ENCODE measurements at places on chromosomes 5 and 9.

- no peak for DNase-seq
These were observed 16.6 kb upstream of the KIF12 start for GRCh38 chr9:114115654-114116125.

- DNase-seq, result no peak
These were observed 78.5 kb upstream of the PLPP1 start for GRCh38 chr5:55613112-55613868.

DNA sequence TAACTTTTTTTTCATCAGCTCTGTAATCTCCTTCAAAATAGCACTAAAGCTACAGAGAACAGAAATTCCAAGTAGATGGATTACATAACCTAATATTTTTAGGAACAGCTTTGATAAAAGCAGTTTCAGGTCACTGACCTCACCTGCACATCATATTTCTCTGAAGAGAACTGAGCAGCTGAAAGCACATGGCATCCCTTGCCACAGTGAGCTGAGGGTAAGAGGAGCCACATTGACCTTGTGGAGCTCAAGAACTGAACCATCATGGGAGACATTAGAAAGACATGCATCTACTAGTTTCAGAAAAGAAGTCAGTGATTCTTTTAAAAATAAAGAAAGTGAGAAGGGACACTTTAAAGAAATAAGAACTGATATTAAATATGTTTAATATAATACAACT, 222.7 kb downstream of the CFAP90 start:
- no peak for DNase-seq

GRCh38 chr9:2255128-2255527, 240.0 kb downstream of the SMARCA2 start:
- no peak for DNase-seq

- DNase-seq, result no peak
These were observed 190.1 kb downstream of the PARP8 start for GRCh38 chr5:50856401-50857119.

GRCh38 chr5:24703934-24704333, 59.2 kb upstream of the CDH10 start:
- DNase-seq, result no peak

GRCh38 chr5:33184367-33184766, 256.4 kb upstream of the TARS1 start:
- no peak for DNase-seq

DNA sequence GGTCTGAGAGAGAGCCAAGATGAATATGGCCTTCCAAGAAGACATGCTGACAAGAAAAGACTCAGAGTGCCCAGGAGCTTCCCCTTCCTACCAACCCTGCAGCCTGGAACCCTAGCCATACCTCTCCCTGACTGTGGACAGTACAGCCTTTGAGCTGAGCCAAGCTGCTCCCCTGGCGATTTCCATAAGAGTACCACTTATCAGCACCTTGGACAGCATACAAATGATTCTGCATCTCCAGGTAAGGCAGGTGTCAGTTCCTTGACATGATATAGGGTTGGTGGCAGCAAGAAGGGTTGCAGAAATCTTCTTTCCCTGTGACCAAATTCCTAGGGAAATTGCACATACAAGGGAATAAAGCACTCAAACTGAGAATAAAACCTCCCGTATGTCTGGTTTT, 58.3 kb downstream of the MFAP3 start:
- no peak for DNase-seq

GRCh38 chr5:110257971-110258370, 468.5 kb downstream of the TMEM232 start:
- no peak for DNase-seq

- peak; percentile 17 for DNase-seq
These were observed 2.0 kb upstream of the APBA1 start for GRCh38 chr9:69674112-69674685.

- DNase-seq, result no peak
These were observed 141.6 kb downstream of the OLFM1 start for GRCh38 chr9:135228983-135229625.

- peak; percentile 72 for DNase-seq
These were observed 16.7 kb upstream of the HSD17B4 start for GRCh38 chr5:119435436-119436132.

- no peak for DNase-seq
These were observed 418.3 kb downstream of the TAF11L14 start for GRCh38 chr5:18052569-18052968.

DNA sequence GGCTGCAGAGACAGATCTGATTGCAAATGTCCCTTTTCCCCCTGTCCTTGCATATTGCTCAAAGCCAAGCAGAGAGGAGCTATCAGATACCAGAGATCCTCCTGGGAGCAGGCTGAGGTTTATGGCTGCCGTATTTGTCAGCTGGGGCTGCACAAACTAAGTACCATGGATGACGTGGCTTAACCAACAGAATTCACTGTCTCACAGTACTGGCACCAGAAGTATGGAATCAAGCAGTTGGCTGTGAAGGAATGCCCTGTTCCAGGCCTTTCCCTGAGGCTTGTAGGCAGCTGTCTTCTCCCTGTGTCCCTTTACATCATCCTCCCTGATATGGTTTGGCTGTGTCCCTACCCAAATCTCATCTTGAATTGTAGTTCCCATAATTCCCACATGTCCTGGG, 2.6 kb downstream of the CFAP90 start:
- DNase-seq, result no peak

DNA sequence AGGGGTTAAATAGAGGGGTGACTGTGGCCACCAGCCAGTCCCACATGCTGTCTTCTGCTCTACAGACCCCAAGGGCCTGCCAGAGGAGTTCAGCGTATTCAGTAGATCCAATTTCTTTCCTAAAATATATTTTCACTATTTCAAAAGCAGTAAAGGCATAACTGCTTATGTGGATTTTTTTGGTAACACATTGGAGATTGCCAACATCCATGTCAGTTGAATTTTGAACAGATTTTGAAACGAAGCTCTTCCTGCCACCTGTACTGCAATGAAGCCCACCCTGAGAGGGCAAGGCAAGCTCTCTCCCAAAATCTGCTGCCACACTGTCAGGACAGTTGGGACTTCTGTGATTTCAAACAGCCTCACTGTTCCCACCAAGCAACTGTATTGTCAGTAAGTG, 37.1 kb upstream of the SARDH start:
- DNase-seq, result no peak

GRCh38 chr9:125989524-125990180, 242.5 kb downstream of the PBX3 start:
- DNase-seq, result no peak

- no peak for DNase-seq
These were observed 30.4 kb downstream of the TNFSF8 start for GRCh38 chr9:114899995-114900394.

- peak; percentile 46 for DNase-seq
These were observed 5.7 kb downstream of the PHF2 start for GRCh38 chr9:93582115-93582514.

DNA sequence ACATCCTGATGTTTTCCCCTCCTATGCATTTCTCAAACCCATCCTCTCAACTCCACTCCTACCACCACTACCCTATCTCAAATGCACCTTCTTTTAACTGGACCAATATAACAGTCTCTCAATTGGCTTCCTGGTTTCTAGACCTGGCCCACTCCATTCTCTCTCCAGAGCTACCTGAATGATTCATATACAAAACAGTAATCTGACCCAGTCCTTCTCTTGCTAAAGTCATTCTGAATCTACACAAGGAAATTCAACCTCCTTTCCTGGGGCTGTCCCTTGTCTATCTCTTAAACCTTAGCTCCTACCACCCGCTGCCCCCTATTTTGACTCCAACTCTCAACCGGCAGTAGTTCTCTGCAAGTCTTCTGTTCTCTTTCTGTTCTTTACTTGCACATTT, 97.2 kb downstream of the PCSK1 start:
- no peak for DNase-seq

DNA sequence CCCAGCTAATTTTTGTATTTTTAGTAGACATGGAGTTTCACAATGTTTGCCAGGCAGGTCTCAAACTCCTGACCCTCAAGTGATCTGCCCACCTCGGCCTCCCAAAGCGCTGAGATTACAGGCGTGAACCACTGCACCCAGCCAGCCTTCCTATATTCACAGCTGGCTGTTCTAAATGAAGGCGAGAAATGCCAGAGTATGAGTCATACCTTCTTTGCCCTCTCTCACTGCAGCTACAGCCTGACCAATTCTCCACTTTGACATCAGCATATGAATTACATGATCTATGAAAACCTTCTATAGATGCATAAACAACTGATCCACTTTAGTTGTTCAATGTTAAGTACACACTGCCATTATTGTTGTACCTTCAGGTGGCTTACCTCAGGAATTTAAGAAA, 14.5 kb downstream of the APTX start:
- DNase-seq, result peak; percentile 13

- peak; percentile 49 for DNase-seq
These were observed 11.1 kb upstream of the CDC42SE2 start for GRCh38 chr5:131252824-131253171.

DNA sequence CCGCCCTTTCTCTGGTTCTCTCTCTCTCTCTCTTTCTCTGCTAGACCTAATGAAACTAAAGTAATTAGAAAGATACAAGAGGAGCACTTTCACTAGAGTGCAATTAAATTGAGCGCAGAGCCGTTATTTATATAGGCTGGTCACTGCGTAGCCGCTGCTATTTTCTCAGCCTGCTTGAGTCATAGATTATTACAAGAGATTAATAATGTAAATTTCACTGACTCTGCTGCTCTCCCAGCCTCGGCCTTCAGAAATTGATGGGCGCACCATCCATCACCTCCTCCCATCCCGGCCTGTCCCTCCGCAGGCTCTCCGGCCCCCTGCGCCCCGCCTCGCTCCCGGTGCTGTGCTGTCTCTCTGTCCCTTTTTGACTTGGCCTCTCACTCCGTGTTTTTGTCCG, 268.0 kb upstream of the MVB12B start:
- no peak for DNase-seq

- DNase-seq, result peak; percentile 72
These were observed 161.1 kb downstream of the MAST4 start for GRCh38 chr5:66757219-66757833.

GRCh38 chr5:94481059-94481458, 137.3 kb downstream of the KIAA0825 start:
- no peak for DNase-seq

DNA sequence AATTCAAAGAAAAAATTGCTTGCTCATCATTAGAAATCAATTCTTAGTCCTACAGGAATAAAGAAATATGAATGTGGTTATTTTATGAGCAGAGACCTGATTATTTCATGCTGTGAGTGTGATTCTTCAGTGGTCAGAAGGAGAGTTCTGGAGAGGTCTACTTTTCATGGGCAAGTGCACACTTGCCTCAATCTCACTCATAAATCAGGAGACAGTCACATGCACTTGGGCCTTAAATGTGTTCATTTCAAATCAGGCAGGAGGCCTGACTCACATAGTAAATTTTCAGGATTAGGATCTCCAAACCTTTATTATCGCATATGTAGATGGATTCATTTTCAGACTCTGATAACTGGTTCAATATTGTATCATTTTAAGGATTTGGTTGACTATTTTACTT, 323.2 kb upstream of the CCNH start:
- no peak for DNase-seq

GRCh38 chr5:181261320-181262049, 542 bp upstream of the TRIM52 start:
- peak; percentile 74 for DNase-seq

DNA sequence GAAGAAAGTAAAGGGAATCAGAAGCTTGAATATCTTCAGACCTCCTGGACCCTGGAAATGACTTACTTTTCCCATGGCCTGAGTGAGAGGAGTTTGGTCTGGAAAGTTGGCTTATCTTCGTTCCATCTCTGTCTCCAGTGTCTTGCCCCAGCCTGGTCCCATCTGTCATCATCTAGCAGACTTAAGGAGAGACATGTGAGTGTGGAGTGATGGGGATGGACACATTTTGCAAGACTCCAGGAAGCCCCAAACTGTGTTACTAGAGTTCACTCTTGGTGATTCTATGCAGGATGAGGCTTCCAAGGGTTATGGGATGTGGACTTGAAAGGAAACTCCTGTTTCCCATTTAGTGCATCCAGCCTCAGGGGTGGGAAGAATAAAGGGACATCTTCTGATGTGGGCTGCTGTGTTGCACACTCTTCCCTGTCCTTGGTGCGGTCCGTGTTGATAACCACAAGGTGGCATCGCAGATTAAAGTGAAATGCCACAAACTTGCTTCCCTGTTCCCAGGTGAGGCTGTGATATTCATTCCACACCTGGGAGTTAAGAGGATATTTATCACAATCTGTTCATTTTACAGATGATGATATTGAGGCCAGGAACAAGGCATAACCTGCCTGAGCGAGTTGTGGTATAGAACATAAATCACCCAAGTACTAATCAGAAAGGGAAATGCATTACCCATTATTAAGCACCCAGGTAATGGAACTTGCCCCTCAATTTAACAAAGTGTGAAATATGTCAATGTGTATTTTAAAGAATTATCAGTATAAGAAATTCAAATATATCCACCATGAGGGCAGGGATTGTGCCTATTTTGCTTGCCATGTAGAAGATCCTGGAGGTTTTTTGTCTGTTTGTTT, 269.9 kb upstream of the PAPPA start:
- DNase-seq, result peak; percentile 0

GRCh38 chr5:149873896-149874295, 70.7 kb downstream of the PDE6A start:
- peak; percentile 53 for DNase-seq

GRCh38 chr5:42952578-42952974, 87.5 kb downstream of the ANXA2R start:
- DNase-seq, result peak; percentile 19

- peak; percentile 46 for DNase-seq
These were observed 12.7 kb downstream of the PDGFRB start for GRCh38 chr5:150142959-150143349.

DNA sequence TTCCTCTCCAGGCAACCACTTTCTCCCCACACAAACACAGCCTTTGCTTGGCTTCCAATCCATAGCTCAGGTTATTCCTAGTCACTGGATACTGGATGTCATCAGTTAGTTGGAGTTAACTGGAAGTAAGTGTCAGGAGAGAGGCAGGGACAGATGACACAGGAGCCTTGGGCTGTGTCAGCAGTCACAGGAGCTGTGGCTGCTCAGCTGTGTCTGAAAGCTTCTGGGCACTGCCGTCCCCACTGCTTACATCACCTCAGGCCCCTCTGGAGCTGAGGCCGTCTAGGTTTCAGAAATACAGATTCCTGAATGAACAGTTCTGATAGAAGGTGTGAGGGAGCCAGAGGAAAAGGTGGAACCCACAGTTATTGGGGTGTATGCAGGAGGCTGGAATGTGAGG, 17.3 kb upstream of the FAM240B start:
- no peak for DNase-seq

GRCh38 chr9:133604214-133604613, 5.0 kb downstream of the FAM163B start:
- DNase-seq, result no peak

DNA sequence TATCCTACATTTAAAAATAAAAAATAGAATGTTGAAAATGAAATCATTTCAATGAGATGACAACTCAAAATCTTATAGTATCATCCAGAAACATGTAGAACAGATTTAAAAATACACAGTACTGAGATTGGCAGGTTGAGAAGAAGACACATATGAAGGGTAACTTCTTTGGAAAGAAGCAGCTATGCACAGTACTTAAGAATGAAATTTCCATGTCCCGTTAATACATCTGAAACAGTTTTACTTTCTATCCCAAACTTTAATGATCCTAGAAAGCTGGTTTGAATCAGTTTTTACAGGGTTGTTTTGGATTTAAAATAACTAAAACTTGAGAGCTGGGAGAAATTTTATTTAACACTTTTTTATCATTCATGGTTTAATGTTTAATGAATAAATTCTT, 36.0 kb upstream of the ARRDC3 start:
- DNase-seq, result no peak

GRCh38 chr5:75365740-75366139, 28.7 kb downstream of the HMGCR start:
- DNase-seq, result no peak

GRCh38 chr9:33109850-33110595, 33.5 kb upstream of the SMU1 start:
- DNase-seq, result no peak
